ENCODE measurements at places on chromosomes 5 and 9.

- no peak for DNase-seq
These were observed 193.2 kb downstream of the GADD45G start for GRCh38 chr9:89797937-89798455.

DNA sequence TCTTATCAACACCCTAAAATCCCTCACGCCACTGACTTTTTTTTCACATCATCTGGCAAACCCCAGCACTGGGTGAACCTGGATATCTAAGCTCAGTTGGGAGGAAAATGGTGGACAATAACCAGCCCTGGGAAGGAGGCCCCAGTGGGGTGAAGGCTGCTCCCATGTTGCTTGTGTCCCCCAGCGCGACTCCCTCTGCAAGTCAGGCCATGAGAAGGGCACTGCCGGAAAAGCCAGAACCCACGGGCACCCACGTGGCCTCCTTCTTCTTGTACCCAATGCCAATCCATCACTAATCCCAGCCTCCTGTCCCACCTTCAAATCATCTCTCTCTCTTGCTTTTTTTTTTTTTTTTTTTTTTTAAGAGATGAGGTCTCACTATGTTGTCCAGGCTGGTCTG lies 11.4 kb downstream of the CORO2A start:
- no peak for DNase-seq

- no peak for DNase-seq
These were observed 3.7 kb upstream of the GNPDA1 start for GRCh38 chr5:142016556-142016955.

- no peak for DNase-seq
These were observed 131.9 kb upstream of the KLF4 start for GRCh38 chr9:107621436-107621835.

- no peak for DNase-seq
These were observed 196.2 kb upstream of the RAI14 start for GRCh38 chr5:34459908-34460307.

DNA sequence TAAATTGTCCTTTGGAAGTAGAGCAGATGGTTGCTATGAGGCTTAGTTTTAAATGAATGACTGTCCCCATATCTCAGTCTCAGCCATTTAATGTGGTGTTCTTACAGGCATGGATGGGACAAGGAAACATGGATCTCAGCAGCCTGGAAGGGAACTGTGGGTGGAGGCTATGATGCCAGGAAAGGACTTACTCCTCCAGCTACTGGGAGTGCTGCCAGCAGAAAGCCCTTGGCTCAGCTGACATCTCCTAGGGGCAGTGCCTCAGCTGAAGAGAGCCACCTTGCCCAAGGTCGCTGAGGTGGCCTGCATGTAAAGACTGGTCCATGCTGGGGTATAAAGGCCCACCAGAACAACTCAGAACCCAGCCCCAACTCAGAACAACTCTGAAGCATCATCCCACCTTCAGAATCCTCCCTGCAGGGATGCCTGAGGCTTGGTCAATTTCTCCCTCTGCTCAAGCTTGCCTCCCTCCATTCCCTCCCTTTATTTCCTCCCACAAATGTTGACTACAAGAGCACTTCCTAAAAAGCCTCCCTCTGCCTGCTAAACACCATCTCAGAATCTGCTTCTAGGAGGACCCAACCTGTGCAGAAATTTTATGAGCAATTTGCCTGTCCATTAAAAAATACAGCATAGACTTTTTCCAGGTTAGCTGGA lies 1.8 kb upstream of the PDE8B start:
- no peak for DNase-seq

DNA sequence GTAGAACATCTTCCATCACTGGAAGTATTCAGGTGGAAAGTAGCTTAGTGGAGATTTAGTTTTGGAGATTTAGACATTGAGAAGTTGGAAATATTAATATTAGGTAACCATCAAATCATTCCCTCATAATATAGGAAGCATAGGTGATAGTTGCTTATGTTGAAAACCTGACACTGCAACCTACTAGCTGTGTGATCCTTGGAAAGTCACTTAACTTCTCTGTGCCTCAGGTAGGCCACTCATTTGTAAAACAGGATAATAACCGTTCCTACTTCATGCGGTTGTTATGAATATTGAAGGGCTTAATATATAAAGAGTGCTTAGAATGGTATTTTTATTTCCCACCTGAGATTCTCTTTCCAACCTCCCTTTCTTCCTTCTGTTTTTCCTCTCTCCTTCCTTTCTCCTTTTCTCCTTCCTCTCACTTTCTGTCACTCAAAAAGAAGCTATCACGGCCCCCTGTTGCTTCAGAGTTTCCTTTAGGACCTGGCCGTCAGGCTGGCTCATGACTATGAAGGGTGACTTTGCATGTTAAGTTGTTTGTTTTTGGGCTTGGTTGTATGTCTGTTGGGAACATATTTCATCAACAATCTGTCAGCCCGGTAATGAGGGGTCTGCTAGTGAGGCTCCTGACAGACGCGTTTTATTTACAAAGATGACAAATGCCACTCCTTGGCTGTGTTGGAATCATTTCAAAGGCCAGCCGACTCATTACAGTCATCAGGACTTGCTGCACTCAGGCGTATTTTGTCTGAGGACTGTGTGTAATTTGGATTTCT lies 31.0 kb downstream of the DOCK2 start:
- DNase-seq: no peak

GRCh38 chr5:54455413-54456157 lies at the start of gene HSPB3:
Gene HSPB3, plus strand, starts transcription at chr5:54455699. Its CDS starts 91 bp downstream, at chr5:54455790.
- DNase-seq: no peak

GRCh38 chr5:57411982-57412381 lies 70.6 kb downstream of the ACTBL2 start:
- no peak for DNase-seq

- DNase-seq: no peak
These were observed 339.3 kb upstream of the NUDT12 start for GRCh38 chr5:103901885-103902284.

- DNase-seq: no peak
These were observed 22.9 kb upstream of the SPINK1 start for GRCh38 chr5:147854331-147854730.

DNA sequence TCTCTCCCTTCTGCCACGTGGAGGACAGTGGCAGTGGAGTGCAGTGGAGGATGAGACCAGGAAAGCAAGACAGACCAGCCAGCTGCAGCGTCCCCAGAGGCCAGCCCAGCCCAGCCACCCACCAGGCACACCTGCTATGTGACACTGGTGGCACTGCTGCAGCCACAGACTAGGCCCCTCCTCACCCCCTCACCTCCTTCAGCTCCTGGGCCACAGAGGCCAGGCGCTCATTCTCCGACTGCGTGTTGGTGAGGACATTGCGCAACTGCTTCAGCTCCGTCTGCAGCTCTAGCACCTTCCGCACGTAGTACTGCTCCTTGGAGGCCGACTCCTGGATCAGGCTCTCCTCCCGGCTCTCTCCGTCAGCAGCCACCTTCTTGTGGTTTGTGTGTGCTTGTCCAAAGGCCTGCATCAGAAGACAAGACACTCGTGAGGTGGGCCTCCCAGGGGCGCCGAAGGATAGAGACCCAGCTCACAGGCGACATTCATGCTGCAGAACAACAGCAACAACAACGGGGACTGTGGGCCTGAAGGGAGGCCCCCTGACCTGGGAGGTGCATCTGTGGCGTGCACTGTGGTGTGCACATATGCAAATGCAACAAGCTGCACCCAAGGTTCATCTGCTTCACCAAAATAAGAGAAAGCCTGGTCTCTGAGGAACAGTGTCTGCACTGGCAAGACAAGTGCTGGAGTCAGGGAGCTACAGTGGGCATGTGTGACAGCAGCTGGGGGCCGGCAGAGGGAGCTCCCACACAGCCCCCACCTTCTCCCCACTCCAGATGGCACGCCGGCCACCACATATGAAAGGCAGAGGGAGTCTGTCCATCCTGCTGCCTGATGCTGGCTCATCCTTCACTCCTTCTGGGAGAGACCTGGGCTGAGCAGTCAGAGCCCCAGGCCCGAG lies 35.5 kb downstream of the BICD2 start:
- no peak for DNase-seq

DNA sequence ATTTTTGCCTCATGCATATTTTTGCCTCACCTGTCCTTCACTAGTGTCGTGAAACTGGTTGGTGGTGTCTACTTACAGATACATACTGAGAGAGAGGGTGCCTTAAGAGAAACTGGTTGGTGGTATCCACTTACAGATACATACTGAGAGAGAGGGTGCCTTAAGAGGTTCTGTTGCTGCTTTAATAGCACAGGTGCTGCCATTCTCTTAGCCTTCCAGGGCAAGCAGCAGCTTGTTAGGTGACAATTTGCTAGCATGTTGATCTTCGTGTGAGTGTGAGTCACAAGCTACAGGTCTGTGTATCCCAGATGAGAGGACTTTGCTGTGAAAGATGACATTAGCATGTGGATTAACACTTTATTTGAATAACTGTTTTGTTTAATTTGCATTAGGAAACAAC lies 1.4 kb downstream of the PTTG1 start:
- peak; percentile 43 for DNase-seq

DNA sequence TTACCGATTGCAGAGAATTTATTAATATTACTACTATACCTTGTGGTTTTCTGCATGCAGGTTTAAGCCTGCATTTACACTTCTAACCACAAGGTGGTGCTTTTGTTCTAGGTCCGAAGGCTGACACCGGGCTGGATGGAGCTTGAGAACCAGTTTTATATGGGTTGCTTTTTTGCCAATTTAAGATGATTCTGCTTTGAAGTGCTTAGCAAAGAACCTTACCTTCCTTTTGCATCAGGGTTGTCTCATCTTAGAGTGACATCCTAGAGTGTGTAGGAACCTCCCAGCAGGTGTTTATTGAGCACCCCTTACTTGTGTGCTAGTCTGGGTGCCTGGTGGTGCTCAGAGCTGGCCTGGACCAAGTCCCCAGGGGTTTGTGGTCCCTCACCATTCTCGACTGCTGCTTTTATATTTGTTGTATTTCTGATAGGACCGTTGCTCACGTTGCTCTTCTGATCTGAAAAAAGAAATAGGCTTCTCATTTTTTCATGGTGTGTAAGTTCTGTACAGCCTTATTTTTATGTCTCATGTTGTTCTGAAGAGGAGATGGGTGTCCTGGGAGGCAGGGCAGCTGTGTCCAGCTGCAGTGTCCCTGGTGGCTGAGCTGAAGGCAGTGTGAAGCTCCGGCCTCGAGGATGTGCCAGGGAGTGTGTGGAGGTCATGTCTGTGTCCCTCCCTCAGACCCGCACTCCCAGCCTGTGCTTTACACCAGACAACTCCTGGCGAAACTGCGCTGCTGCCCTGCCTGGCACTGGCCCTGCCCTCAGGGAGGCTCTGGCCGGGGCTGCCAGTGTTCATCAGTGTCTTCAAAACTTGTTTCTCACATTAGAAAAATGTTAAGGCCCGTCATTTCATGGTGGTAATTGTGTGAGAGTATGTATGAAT lies 54.3 kb downstream of the EHMT1 start:
- DNase-seq: peak; percentile 71

GRCh38 chr9:137278061-137278701 lies 655 bp downstream of the TOR4A start:
- DNase-seq: peak; percentile 55

GRCh38 chr5:31107091-31107518 lies 86.4 kb upstream of the CDH6 start:
- no peak for DNase-seq

DNA sequence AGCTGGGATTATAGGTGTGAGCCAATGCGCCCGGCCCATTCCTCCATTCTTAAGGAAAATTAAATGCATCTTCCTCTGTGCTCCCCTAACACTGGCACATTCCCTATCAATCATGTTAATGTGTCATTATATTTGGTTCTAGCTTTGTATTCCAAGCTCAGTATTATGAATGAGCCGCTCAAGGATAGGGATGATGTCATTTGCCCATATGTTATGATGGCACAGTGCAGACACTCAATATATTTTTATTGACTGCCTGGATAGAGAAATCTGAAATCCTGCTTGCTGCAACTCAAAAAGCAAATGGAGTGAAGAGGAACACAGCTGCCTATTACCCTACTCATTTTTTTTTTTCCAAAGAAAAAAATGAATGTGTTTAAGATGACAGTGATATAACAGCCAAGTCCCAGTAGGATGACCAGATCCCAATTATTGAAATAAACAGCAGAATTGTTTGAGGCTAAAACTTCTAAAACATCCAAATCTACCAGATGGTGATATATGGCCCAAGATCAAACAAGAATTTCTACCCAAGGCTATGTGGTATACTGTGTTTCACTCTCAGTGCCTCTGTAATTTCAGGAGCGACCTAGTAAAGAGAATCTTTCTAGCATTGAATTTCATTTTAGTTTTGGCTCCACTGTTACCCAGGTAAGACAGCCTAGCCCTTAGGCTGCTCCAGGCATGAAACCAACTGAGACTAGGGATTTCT lies 16.3 kb downstream of the SUSD1 start:
- no peak for DNase-seq

- DNase-seq: no peak
These were observed 186.0 kb upstream of the ADRA1B start for GRCh38 chr5:159730285-159730684.

GRCh38 chr5:179345433-179346321 lies at the start of gene ADAMTS2:
Gene ADAMTS2, minus strand, starts transcription at chr5:179345461. Its CDS starts 133 bp downstream, at chr5:179345328.
- peak; percentile 27 for DNase-seq

DNA sequence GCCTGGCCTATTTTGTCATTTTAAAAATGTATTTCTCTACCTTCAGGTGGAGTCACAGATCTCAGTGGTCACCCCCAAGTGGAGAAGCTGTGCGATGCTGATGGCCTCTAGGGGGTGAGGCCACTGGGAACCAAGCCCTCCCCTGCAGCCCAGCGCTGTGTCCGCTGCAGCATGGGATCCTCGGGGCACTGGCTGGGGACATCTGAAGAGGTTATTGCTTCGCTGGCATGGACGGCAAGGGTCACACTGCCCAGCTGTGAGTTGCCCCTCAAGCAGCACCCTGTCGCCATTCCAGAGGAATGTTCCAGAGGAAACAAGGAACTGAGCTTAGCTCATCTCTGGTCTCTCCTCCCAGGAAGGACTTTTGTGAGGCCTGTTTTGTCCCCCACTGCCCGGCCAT lies 119.6 kb upstream of the S1PR3 start:
- no peak for DNase-seq

- no peak for DNase-seq
These were observed 58.7 kb downstream of the MED27 start for GRCh38 chr9:132020820-132021510.

GRCh38 chr5:142942901-142943300 lies 172.7 kb downstream of the ARHGAP26 start:
- DNase-seq: no peak
